Panc1 (cell line): ENCODE measurements at places on chromosomes 6 and 20.

- DNase-seq = no peak
Observed at GRCh38 chr20:45269754-45270270, 15.4 kb upstream of the SLPI start.

- DNase-seq = no peak
Observed at GRCh38 chr6:137190583-137191094, 17.2 kb upstream of the IL22RA2 start.

GRCh38 chr20:55882910-55883309 is 122.4 kb downstream of the CBLN4 start:
- no peak for DNase-seq

- no peak for DNase-seq
Observed at GRCh38 chr6:37582306-37582705, 82.6 kb upstream of the CCDC167 start.

GRCh38 chr20:50587291-50587961 is 77.2 kb downstream of the PTPN1 start:
- DNase-seq = no peak

GRCh38 chr20:49660912-49661311 is 52.8 kb downstream of the B4GALT5 start:
- DNase-seq = no peak

- no peak for DNase-seq
Observed at GRCh38 chr20:52481443-52481842, 289.9 kb upstream of the ZFP64 start.

DNA sequence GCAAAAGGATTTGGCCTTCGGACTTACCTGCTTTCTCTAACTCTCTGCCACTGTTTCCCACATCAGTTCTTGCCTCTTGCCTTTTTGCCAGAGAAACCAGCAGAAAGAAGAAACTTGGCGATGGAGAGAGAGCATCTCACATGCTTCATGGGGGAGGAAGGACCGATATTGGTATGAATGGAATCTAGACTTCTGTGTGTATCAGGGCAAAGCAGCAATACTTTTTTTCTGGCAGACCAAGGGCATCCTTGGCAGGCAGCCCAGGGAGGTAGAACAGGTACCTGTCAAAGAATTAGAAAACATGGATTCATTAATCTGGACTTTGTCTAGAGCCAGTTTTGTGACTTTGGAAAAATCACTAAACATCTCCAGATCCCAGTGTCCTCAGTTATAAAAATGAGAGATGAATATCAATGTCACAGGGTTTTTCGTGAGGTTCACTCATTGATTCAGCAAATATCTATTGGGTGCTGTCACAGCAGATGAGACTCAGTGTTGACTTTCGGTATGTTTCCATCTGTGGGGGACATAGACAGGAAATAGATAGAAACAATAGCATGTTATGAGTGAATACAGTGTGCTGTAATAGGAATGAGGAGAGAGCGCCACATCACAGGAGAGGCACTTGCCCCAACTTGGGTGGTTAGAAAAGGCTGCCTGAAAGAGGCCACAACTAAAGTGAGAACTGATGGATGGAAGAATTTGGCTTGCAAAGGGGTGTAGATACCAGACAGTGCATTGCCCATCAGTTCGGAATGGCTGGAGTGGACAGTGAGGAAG is 114.1 kb downstream of the CD83 start:
- DNase-seq = no peak

GRCh38 chr6:39051399-39052122 is 3.0 kb downstream of the GLP1R start:
- no peak for DNase-seq

DNA sequence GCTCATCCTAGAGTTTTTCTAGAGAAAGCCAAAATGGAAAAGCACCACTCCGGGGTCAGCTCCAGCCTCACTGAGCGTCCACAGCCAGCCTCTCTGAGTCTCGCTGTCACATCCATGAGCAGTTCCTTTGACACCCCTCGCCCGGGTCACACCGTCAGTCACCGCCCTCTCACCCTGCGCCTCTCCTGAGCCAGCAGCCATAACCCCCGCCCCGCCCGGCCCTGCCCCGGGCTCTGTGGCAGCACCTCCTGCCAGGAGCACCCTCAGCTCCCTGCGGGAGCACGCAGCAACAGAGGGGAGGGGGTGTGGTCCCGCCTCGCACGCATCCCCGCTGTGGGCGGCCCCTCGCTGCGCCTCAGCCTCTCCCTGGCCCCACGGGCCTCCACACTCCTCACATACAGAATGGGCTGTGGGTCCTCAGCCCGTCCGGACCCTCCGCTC is 267.7 kb downstream of the TAF4 start:
- DNase-seq = no peak

DNA sequence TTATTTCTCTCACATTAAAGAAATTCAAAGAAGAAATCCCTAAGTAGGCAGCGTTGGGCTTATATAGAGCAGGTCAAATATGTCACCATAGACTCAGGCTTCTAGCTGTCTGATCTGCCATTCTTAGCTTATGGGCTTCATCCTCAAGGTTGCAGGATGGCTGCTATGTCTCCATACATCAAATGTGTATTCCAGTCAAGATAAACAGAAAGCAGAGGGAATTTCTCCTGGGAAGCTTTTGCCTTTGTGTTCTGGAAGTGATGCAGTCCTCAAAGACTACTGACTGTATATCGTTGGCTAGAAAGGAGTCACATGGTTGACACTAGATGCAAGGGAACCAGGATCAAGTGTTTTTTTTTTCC is 36.0 kb downstream of the ZNF341 start:
- DNase-seq = no peak

GRCh38 chr20:23407781-23408464 is 13.4 kb downstream of the NAPB start:
- no peak for DNase-seq

DNA sequence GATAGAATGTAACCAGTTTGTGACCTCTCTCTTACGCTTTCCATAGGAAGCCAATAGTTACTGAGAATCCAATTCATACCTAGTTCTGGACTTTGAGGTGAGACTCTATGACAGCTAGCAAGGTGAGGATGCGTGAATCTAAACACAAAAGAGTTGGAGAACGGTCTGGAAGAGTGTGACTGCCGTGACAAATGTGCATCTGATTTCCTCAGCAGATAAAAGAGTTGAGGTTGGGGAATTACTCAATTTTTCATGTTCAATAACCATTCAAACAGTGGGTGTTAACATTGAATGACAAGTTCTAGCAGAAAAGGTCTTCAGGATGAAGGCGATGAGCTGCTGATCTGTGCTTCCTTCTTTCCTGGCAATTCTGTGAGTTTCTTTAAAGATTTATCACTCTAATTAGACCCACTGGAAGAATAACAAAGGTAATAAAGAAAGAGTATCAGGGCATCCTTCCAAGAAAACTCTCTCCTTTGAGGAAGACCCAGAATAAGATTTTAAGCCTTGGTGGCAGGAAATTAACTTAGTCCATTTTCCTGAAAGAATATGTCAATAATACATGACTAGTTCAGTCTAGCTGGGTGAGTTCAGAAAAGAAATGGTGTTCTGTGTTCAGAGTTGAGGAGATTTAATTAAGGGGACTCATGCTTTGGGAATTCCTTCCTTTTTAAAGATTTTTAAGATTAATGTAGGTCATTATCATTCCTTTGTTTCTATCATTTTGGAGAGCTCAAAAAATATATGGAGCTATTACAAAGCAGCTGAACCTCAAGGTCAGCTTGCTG is 24.5 kb downstream of the KIF3B start:
- no peak for DNase-seq

DNA sequence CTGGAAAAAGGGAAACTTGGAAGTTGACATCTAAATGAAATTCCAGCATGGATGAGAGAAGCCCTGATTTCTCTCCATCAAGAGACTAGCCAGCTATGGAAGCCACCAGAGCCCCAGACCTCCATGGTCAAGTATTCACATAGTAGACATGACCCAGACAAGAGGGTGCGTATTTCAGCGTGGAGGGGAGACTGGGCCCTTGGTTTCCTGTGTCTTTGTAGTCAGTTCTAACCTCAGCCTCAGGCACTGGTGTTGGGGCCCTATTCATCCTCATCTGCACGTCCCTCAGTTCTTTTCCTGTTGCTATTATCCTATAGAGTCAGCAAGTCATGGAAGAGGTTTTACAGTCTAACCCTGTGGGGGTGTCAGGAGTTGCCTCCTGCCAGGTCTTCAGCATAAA is 12.5 kb downstream of the GNL1 start:
- DNase-seq = no peak

GRCh38 chr6:5674141-5674540 is 332.6 kb downstream of the NRN1 start:
- no peak for DNase-seq

GRCh38 chr6:170048615-170049256 is 242.1 kb downstream of the DLL1 start:
- no peak for DNase-seq

DNA sequence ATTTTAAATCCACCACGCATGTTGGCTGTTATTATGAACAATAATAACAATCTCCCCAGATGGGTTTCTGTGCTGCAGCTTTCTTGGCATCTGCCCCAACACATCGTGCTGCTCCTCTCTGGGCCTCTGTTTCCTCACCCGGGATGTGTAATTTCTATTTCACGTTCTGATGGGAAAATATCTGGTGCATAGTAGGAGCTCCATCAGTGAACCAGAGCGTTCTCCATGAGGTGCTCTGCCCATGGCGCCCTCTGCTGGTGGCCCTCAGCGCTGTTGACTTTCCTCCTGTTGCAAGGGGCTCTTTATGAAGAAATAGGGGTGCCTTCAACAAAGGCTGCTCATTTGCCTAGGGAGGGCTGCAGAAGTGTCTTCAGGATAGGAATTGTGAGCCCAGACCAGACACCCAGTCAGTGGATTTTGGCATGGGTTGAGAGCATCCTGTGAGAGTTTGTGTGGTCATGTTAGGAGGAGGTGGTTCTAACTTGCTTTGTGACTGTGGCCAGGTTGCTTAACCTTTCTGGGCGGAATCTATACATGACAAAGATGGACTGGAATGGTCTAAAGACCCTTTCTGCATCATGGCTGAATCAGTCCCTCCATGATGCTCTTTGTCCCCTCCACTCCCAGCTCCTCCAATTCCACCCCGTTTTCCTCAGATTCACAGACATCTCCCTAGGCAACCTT is 8.1 kb downstream of the SCRT2 start:
- DNase-seq = no peak

- no peak for DNase-seq
Observed at GRCh38 chr6:39488255-39488879, 165.9 kb upstream of the KCNK16 start.

GRCh38 chr6:153424719-153425400 is 293.8 kb upstream of the RGS17 start:
- no peak for DNase-seq

DNA sequence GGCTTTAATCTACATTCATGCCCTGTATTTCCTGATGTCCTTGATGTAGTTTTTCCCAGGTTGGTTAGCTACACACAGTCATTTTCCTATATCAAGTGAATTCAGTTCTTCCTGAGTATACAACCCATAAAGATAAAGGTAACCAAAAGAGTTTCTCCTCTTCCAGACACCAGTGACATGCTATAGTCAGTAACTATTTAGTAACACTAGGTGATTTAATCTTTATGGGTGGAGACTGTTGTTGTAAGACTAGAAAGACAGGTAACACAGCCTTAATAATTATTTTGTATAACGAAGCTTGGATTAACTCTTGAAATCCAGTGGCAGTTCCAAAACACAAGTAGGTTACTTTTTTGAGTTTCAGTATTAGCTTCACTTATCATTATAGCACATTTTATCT is 17.6 kb downstream of the MCUR1 start:
- no peak for DNase-seq

DNA sequence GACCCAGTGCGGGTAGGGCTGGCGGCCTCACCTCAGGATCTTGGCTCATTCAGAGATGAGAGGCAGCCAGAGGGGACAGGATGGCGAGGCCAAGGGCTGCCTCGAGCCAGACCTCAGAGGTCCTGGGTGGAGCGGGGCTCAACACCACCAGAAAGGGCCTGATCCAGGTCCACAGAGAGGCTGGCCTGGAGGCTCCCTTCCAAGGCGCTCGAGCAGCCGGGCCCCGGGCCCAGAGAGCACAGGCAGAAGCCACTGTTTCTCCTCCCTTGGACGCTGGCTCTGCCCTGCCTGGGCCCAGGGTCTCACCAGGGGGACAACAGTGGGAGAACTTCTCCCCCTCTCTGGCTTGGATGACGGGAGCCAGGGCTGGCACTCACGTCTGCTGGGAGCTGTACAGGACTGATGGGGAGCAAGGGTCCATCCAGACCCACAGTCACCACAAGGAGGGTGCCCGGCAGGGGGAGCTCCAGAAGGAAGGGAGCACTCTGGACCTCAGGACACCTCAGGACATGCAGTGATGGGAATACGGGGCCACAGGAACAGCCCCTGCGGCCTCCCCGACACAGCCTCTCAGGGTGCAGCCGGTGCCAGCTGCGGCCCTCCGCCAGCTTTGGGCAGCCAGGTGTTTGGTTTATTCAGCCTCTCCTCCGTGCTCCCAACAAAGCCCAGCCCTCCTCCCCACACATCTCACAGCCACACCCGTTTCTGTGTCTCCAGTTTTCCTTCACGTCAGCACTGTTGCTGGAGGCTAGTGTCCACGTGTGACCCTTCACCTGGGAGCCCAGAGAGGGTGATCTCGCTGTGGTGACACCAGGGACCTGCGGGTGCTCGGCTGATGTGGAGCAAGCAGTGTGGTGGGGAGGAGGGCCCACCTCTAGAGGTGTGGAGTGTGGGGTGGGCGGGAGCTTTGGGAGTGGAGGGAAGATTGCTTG is 8.7 kb downstream of the RPS21 start:
- no peak for DNase-seq

DNA sequence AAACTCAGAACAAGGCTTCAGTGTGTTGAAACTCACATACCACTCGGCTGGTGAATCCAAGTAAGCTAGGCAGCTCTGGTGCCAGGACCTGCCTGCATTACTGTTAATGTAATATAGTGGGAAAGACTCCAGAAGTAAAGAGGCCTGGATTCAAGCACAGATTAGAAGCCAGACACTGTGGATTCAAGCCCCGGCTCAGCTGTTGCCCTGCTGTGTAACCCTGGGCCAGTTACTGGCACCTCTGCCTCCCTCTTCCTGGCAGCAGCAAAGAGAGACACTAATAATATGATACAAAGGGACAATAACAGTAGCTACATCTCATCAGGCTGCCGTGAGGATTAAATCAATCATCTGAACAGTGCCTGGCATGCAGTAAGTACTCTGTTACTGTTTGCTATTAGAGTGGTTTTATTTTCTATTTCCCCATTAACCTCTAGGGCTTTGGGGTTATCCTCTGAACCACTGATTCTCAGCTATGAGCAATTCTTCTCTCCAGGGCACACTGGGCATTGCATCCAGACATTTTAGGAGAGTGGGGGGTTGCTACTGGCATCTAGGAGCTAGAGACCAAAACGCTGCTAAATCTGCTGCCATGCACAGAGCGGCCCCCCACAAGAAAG is 92.9 kb downstream of the ZMYND8 start:
- no peak for DNase-seq
